ENCODE measurements at places on chromosomes 11 and 22.

DNA sequence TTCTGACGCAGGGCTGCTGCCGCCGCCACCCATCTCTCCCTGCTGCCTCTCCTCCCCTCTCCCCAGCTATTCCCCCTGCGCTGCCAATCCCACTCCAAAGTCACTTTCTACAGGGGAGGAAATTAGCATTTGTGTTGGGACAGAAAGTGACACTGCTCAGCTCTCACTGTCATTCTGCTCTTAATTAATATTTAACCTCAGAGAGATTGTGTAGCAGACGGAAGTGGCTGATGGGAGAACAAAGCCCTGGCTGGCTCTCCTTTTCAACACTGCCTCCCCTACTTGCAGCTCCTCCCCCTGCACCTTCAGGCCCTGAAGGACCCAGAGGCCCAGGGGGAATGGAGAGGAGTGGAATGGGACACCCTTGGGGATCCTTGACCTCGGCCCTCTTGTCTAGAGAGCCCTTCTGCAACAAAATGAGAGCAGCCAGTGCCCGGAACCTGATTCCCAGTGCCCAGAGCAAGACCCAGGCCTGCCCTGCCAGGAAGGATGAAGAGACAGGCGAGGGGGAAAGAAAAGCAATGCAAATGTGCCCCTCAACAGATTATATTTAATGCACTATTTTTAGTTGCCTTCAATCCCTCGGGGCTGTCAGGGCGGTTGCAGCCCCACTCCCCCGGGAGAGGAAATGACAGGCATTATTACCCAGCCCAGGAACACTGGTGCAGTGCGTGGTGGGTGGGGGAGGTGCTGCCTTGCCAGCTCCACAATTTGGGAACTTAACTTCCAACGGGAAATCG is 14.6 kb upstream of the NRGN start:
- DNase-seq: no peak

DNA sequence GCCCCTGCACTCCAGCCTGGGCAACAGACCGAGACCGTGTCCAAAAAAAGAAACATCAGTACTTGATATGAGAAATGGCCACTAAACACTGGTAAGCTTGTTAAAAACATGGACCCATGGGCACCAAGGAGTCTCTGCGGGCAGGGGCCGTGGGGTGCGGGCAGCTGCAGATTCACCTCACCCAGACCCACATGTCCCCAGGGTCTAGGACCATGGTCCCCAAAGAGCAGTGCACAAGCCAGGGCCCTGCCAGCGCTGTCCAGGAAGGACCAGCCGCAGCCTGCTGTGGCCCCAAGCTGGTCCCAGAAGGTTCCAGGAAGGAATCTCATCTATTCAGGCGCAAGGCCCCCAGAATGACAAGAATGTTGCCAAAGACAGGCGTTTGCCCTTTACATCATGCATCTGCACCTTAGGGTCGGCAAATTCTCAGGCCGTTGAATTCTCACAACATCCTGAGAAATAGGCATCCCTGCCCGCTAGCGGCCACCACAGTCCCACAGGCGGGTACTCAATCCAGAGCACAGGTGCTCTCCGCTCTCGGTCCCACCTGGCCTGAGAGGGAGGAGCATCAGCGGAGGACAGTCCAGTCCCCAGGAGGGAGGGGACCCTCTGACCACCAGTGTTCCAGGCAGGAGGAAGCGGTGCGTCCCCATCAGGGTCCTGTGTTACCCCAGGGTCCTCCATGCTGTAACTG is 9.5 kb downstream of the YPEL1 start:
- no peak for DNase-seq

DNA sequence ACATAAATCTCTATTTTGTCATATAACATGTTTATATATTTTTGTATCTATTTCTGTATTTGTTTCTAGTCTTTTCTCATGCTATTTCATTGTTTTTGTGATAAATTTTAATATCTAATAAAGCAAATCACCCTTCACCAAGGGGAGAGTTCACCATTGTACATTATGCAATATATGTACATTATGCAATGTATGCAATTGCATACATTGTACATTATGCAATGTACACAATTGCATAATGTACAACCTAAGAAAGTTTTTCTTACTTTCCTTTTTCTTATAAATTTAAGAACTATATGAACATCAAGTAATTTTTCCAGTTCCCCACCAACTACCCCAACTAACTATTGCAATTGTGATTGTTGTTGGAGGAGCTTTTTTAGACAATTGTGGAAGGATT is 44.1 kb upstream of the GLYATL2 start:
- no peak for DNase-seq

GRCh38 chr11:3745161-3745560 is 52.2 kb downstream of the NUP98 start:
- no peak for DNase-seq
